ENCODE measurements at places on chromosomes 5 and 9. TPM values are rescaled to one million over a fixed set of nuclear protein-coding genes. Genes with fewer than 3 reads are reported as not detected.

The GABRA6 gene
- polyA plus RNA-seq: not detected

DNA sequence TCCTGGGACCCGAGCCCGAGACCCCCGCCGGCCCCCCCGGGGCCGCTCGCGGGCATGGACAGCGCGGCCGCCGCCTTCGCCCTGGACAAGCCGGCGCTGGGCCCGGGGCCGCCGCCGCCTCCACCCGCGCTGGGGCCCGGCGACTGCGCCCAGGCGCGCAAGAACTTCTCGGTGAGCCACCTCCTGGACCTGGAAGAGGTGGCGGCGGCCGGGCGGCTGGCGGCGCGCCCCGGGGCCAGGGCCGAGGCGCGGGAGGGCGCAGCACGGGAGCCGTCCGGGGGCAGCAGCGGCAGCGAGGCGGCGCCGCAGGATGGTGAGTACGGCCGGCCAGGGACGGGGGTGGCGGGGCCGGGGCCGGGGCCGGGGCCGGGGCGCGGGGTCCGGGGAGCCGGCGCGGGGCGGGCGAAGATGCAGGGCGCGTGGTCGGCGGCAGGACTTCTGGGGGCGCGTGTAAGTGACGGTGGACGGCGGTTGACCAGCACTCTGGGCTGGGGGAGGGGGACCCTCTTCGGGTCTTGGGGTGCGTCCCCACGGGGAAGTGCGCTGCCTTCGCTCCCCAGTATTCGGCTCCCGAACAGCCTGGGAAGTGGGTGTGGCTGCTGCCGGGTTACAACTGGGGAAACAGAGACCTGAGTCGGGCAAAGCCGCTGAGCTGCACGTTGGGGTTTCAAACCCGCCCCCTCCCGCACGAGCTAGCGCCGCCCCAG is 520 bp downstream of the PRRX2 start:
- H3K36me3 ChIP-seq: no peaks in the 10 kb centered on the region
- H3K27me3 ChIP-seq: peaks cover 24% of the 10 kb centered on the region
- H3K4me3 ChIP-seq: peak overlapping the region; percentile 72
- peaks cover 14% of the 10 kb centered on the region for H3K4me1 ChIP-seq
- H3K27ac ChIP-seq: no peak overlapping the region

The PBX3 gene
- polyA plus RNA-seq: 24.5 TPM

DNA sequence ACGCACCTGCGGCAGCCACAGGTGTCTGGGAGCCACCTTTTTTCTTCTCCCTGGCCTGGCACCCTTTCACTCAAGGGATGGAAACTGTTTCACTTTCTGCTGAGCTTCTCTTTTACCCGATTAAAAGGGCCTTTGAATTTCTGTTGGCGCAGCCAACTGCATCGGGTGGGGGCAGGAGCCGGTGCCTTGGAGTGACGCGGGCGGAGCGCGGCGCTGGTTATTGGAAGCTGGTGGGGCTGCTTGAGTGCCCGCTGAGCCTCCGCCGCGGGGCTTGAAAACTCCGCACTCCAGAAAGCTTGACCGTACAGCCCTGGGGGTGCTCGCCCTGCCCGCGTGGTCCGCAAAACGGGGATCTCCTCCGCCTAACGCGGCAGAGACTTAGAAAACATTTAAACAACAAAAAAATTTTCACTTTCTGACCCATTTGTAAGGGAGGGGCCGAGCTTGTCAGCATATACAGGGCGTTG is 52.0 kb upstream of the TJP2 start:
- peak overlapping the region; percentile 100 for H3K27ac ChIP-seq
- peak overlapping the region; percentile 86 for H3K4me3 ChIP-seq
- H3K4me1 ChIP-seq: peaks cover 9% of the 10 kb centered on the region
- H3K27me3 ChIP-seq: no peaks in the 10 kb centered on the region
- DNase-seq: peak; percentile 75

DNA sequence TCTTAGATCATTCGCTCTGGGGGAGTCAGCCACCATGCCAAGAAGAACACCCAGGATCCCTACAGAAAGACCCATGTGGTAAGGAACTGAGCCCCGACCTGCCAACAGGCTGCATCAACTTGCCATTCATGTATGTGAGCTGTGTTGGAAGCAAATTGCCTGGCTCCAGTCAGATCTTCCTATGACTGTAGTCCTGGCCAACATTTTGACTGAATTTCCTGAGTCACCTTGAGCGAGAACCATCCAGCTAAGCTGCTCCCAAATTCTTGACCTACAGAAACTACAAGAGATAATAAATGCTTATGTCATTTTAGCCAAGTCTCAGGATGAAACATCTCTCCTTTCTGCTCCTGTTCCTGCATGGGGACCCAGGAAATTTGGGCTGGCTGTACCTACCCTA is 40.0 kb upstream of the SLC44A1 start:
- no peak overlapping the region for H3K4me3 ChIP-seq
- H3K27me3 ChIP-seq: no peaks in the 10 kb centered on the region
- no peaks in the 10 kb centered on the region for H3K36me3 ChIP-seq
- no peaks in the 10 kb centered on the region for H3K4me1 ChIP-seq
- no peak for DNase-seq
- no peak overlapping the region for H3K27ac ChIP-seq

DNA sequence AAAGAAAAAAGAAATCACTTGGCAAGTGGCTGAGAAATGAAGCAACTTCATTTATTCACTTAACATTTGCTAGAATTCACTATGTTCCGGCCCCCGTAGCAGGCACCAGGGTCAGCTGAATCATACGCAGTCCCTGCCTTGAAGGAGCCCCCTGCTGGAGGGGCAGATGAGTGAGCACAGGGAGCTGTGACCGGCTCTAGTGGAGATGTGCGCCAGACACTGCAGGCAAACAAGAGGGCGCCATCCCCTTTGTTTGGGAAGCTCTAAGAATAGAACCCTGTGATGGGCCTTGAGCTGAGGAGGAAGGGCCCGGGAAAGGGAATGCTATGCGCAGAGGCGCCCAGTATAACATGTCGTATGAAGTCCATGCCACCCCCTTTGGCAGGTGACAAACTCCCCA is 20.2 kb upstream of the RPL26L1 start:
- peaks cover 8% of the 10 kb centered on the region for H3K4me1 ChIP-seq
- H3K4me3 ChIP-seq: no peak overlapping the region
- H3K27me3 ChIP-seq: no peaks in the 10 kb centered on the region
- peaks cover 5% of the 10 kb centered on the region for H3K36me3 ChIP-seq

DNA sequence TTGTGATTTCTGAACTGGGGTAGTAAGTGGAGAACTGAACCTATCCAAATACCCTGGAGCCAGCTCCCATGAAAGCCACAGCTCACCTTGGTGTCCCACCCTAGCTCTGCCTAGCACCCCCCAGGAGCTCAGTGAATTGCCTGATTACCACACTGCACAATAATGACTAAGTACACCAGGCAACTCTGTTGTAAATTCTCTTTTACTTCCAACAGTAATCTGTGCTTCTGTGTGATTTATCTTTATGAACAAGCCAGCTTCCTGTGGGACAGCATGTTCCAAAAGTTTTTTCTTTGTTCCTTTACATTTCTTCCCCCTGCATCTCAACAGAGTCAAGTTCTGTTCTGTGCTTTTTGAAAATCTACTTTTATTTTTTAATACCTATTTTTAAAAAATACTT is 22.1 kb upstream of the GRPEL2 start:
- no peak overlapping the region for H3K4me3 ChIP-seq
- no peaks in the 10 kb centered on the region for H3K27me3 ChIP-seq
- no peaks in the 10 kb centered on the region for H3K4me1 ChIP-seq
- DNase-seq: no peak
- no peak overlapping the region for H3K27ac ChIP-seq

GRCh38 chr9:14247577-14247976 is 66.4 kb downstream of the NFIB start:
- no peak overlapping the region for H3K27ac ChIP-seq
- no peak overlapping the region for H3K4me3 ChIP-seq
- DNase-seq: no peak
- no peaks in the 10 kb centered on the region for H3K36me3 ChIP-seq

- H3K27me3 ChIP-seq: no peaks in the 10 kb centered on the region
- peaks cover 3% of the 10 kb centered on the region for H3K4me1 ChIP-seq
- no peak overlapping the region for H3K4me3 ChIP-seq
- no peaks in the 10 kb centered on the region for H3K36me3 ChIP-seq
Measured at GRCh38 chr5:152593388-152593787, 188.3 kb upstream of the NMUR2 start.

DNA sequence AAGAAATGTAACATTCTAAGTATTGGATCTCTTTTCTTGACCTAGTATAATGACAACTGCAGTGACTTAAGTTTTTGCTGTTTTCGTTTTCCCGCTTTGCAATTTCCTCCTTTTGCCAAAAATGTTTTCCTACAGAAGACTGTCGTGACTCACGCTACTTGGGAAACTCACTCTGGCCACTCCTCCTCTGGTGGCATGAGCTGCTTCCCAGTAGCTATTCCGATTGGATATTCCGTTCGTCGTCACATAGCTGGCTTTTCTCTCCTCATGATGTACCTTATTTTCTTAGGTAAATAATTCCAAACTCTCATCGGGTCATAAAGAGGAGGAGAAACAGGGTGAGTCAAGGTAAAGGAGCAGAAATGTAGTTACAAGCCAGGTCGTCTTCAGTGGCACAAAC is 64.9 kb downstream of the GOLPH3 start:
- no peaks in the 10 kb centered on the region for H3K27me3 ChIP-seq
- H3K4me3 ChIP-seq: no peak overlapping the region
- H3K4me1 ChIP-seq: no peaks in the 10 kb centered on the region
- H3K27ac ChIP-seq: no peak overlapping the region
